Islet precursor cell (in vitro differentiated cells): ENCODE measurements at places on chromosomes 7 and 10.

- DNase-seq, result peak; percentile 38
These were observed 165.9 kb downstream of the DNAJB6 start for GRCh38 chr7:157502701-157503111.

GRCh38 chr7:46315891-46316290 lies 394.8 kb upstream of the IGFBP3 start:
- DNase-seq, result no peak

GRCh38 chr7:152910545-152911225 lies 151.1 kb downstream of the ACTR3B start:
- DNase-seq, result no peak

DNA sequence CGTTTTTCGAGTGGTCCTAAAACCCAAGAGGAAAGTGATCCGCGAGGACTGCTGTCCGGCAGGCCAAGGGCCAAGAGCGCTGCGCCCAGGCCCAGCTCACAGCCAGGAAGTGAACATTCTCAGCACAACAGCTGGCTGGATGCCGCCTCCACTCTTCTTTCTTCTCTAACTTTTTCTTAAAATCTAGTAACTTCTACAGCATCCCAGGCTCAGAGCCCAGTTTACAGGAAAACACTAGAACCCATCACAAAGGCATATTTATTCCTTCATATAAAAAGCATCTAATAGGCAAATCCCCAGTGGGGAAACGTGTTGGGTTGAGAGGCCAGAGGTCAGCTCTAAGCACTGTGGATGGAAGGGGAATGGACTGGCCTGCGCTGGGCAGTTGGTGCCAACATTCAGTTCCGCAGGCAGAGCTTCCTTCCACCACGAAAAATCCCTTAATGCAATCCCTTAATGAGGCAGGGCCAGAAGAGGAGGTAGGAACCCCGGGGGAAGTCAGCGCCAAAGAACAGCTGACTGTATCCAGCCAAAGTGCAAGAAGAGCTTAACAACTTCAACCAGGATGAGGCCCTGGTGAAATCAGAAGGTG lies 74.8 kb downstream of the ZRANB1 start:
- no peak for DNase-seq

- no peak for DNase-seq
These were observed 12.5 kb downstream of the ZNF862 start for GRCh38 chr7:149850716-149851115.
